ENCODE measurements at places on chromosomes 4 and X.

GRCh38 chr4:24657768-24658617 is 73.6 kb upstream of the DHX15 start:
- peak; percentile 96 for DNase-seq

DNA sequence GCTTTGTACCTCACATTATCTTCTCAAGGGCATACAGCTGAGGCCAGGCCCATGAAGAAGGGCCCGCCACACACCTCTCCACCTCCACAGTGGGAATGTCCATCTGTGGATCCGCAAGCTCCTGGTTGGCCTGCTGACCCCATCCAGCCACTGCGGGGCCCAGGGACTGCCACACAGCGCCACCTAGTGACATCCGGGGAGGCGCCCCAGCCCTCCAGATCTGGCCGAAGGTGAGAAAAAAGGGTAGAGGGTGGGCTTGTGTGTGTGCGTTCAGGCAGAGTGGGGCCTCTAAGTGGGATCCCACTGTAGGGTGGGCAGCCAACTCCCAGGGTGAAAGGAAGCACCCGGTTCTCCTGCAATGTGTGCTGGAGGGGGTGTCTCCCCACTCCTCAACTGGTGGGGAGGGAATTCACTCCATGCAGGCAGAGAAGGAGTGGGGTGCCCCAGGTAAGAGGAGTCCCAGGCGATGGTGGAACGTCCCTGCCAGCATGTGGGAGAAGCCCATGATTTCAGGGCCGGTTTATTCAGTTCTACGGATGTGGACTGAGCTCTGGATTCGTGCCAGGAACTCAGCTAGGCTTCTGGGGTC is 117.3 kb downstream of the ENPP6 start:
- DNase-seq: peak; percentile 27

GRCh38 chrX:20988118-20988517 is 386.1 kb upstream of the CNKSR2 start:
- DNase-seq: no peak

GRCh38 chr4:188370777-188371176 is 231.5 kb downstream of the TRIML1 start:
- no peak for DNase-seq

- DNase-seq: no peak
Measured at GRCh38 chr4:28117084-28117682, 1256.5 kb downstream of the STIM2 start.

- no peak for DNase-seq
Measured at GRCh38 chrX:103697687-103698086, 11.2 kb upstream of the MORF4L2 start.

DNA sequence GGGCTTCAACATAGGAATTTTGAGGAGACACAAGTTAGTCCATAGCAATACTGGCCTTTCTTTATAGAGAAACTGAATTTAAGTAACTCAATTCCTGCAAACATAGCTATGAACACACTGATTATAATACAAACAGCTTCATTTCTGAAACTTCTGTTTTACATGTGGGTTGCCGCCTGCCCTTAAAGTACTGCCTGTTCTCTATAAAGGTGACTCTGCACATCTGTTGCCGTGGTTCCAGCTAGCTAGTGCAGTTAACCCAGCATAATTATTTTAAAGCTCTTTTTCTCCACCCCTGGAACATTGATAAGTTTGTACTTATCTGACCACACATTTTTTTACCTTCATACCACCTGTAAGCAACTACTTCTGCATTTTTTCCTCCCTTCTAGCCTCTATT is 177.6 kb downstream of the NWD2 start:
- no peak for DNase-seq

Measured in Caki2 (cell line).